Uterus (tissue), 4 donors: ENCODE measurements at places on chromosomes 5 and 9. TPM values are rescaled to one million over a fixed set of nuclear protein-coding genes. Genes with fewer than 3 reads are reported as not detected.

Gene SH3TC2
- 1.9 TPM for total RNA-seq

- peak; percentile 44 for DNase-seq
Observed at GRCh38 chr5:159844267-159845121, 71.8 kb upstream of the ADRA1B start.

- no peak for DNase-seq
Observed at GRCh38 chr9:68931821-68932220, 82.1 kb downstream of the PRKACG start.

DNA sequence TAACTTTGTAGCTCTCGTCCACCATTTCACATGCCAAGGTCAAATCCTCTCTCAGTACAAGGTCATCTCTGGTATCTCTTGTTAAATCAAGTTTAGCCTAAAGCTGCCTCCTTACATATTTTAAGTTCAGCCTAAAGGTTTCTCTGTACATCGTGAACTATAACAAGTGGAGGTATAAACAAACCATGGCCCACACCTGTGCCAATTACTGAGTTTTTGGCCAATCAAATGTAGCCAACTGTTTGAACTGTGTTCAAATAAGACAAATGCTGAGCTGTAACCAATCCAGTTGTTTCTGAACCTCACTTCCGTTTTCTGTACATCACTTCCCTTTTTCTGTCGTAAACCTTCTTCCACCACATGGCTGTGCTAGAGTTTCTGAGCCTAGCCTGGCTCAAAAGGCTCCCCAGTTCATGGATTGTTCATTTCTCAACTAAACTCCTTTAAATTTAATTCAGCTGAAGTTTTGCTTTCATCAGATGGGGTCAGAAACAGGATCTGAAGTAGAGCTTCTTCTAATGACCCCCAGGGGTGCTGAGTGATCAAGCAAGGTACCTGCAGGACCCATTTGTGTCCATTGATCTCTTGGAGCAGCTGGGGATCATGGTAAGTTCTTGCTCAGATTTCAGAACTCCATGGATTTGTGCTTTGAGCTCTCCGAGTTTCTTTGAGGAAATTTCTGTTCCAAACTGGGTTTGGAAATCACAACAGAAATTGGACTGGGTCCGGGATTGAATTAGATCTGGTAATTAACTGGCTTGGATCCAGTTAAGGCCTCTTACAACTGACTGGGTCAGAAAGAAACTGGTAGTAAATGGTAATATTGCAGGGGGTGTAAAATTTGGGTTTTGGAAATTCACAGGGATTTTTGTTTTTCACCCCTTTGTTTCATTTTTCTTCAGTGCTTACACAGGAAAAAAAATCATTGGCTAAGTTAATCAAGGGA, 11.0 kb upstream of the NANS start:
- no peak for DNase-seq

GRCh38 chr9:133584559-133585476, 24.4 kb downstream of the FAM163B start:
- no peak for DNase-seq

GRCh38 chr5:176639208-176639607, 8.1 kb upstream of the TSPAN17 start:
- DNase-seq = no peak

Gene PIK3R1
- total RNA-seq = 101 TPM

DNA sequence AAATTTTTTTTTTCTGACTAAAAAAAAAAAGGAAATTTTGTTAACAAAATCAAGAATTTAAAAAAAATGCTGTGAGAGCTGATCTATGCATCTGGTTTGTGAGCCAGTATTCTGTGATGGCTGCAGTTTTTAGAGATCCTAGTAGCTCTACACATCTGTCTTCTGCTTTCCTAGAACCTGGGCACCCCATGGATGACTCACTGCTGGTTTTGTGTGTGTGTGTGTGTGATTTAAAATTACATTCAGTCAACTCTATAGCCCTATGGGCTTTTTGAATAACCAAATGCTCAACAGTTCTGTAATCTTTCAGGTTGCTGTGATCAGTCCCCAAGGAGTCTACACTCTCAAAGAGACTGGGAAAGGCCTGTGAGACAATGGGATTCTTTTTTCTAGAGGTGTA, 2.5 kb upstream of the PSMD5 start:
- no peak for DNase-seq

DNA sequence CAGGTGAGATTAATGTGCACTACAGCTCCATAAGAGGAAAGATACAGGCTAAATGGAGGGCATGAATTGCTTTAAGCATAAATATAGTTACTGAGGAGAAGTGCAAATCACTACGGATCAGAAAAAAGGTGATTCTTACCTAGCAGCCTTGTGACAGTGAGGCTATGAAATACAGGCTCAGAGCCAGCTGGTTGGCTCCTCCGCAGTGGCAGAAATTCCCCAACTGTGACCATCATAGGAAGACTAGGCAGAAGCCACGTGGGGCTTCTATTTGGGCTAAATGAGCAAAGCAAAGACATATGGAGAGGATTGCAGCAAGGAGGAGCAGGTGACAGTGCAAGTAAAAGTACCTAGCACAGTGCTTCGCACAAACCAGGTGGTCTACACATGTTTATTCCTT, 40.5 kb downstream of the CDO1 start:
- no peak for DNase-seq

Gene RXFP3
- not detected for total RNA-seq

Gene SPATA31A3
- total RNA-seq = not detected

DNA sequence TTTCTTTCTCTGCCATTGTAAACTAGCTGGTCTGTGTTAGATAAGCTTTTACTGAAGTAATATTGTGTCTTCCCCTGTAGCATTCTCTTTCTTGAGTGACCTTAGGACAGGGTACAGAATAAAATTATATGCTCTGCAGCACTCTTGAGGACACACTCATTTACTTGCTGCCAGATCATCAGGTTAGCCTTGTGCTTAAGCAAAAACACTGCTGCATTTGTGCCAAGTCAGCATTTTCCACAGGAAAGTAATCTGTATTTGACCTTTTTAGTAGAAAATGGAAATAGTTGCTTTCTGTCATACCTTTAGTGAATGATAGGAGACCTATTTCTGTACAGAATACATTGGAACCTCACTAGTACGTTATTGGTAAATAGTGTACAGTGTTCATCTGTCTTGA, 54.2 kb downstream of the LMNB1 start:
- no peak for DNase-seq

DNA sequence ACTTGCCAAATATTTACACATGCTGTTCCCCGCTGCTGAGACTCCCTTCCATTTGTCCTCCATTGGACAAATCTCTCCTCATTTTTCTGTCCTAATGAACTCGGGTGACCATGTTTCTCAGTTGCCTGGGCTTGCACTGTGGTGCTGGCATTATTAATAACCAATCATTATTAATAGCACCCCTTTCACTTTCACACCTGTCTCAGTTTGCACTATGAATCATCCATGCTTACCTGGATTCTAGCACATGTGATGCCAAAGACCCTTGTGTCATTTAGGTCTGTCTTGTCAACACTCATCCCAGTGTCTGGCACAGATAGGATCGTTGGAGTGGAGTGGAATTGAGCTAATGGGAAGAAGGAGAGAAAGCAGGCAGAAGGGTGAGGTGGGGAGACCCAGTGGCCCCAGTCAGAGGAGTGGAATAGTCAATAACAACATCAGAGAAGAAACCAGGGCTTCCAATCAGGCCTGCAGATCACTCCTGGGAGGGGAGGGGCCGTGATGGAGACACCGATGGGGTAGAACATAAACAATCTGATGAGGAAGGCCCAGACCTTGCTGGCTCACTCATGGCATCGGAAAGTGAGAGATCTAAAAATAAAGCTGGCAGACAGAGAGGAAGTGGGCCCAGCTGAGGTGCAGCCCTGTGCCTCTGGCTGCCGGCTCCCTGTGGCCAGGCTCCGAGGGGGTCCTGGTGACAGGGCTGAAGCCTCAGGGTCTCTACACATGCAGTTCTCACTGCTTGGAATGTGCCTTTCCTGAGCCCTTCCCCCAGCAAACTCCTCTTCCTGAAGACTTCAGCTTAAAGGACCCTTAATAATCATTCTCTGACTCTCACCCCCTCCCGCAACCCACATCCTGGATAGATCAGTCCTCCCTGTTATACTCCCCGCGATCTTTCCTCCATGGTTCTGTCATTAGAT, 33.5 kb upstream of the CRB2 start:
- no peak for DNase-seq

Gene PRR16
- 2.2 TPM for total RNA-seq

- no peak for DNase-seq
Observed at GRCh38 chr5:55173687-55174230, 782 bp upstream of the CDC20B start.

Gene MSMP
- not detected for total RNA-seq

DNA sequence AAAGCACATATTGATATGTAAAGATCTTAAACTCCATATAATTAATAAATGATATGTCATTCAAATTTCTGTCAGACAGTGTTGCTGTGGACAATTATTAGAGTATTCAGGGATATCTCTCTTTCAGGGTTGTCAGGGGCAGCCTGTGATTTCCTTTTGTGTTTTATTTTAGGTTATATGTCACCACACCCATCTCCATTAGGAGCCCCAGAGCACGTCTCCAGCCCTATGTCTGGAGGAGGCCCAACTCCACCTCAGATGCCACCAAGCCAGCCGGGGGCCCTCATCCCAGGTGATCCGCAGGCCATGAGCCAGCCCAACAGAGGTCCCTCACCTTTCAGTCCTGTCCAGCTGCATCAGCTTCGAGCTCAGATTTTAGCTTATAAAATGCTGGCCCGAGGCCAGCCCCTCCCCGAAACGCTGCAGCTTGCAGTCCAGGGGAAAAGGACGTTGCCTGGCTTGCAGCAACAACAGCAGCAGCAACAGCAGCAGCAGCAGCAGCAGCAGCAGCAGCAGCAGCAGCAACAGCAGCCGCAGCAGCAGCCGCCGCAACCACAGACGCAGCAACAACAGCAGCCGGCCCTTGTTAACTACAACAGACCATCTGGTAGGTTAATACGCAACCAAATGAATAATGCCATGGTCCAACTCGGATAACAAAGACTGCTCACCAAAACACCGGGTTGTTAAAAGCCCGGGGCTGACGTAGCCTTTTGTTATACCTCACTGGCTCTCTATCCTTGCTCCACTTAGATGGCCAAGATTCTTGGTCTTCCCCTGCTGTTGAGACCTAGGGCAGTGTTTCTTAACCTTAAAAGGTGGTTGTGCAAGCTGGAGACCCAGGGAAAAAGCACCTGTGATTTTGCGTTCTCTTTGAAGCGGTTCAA, 24.4 kb downstream of the SMARCA2 start:
- no peak for DNase-seq

Gene SOX30
- not detected for total RNA-seq

DNA sequence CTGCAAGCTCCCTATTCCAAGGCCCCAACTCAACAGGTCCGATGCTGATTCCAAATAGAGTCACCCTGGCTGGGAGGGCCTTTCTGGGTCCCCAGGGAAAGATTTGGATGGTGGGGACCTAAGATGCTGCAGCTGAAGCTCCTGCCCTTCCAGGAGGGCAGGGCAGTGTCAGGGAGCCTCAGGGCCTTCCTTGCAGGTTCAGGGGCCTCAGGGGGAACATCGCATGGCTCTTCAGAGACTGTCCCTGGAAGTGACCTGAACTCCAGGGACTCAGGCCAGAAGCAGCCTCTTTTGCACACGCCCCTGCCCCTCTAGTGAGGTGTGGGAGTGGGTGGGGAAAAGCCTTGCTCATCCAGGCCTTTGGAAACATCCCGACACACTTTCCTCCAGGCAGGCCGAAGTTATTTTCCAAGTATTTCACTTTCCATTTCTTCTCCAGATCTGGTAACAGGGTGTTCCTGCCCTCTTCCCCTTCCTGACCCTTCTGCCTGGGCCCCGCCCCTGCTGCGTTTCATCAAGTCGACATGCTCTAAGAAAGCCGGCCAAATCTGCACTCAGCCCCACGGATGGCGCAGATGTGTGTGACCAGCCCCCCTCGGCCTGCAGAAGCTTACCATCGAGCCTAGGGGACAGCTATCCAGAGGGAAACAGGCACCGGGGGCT, 159.5 kb downstream of the FGF18 start:
- DNase-seq = peak; percentile 81

Gene FOXD4L5
- not detected for total RNA-seq

DNA sequence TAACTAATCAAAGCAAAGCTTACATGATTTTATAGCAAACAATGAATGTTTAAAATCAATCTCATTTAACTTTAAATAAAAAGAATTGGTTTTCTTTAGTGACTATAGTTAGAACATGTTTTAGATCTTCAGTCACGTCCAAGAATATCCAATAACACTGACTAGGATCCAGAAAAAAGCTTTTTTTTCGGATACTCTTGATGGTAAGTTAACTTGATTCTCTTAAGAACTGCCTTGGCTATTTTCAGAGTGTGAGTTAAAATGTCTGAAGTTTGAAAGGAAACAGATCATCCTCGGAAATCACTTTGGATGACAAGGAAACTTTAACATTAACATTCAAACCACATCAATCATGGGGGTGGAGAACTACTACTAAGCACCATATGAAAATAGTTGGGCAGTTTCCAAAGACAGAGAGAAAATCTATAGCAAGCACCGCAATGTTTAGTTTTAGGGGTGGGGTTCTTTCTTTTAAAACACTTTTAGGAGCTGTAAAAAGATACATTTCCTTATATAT, 83.7 kb upstream of the SLC27A6 start:
- no peak for DNase-seq
